Right forelimb (tissue), 1 donor: ENCODE measurements at places on chromosomes 5 and 9.

DNA sequence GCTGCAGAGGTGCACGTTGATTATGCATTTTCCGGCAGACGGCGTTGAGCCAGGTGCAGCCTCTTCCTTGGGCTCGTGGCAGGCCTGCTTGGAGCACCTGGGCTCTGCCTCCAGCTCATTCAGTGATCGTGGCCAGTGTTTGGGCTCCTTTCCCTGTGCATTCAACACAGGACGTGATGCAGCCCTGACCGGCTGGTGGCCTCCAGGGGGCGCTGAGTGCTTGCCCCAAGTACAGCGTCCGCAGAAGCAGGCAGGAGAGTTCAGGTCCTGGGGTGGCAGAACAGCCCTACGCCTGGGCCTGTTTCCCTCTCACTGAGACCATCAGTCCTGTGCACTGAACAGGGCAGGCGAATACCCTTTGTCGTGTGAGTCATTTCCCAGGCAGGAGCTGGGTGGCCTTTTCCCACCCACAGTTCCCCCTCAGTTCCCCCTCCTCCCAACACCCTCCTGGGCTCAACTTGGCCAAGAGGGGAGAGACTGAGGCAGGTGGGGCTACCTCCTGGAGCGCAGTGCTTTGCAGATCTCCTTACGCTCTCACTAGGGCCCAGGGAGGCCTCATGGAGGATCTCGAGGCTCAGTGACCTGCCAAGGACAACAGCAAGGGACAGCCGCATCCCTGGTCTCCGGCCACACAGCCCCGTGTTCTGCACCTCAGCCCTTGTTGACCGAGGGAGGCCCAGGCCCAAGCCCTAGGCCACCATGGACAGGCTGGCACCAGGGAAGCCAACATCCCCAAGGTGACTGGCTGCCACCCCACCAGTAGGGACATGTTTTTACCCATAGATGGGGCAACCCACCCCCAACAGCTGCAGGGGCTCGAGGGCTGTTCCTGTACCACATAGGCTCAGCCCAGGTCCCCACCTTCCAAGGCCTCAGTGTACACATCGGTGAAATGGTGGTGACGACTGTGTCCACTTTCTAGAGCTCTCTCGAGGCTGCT lies 52.9 kb downstream of the LRSAM1 start:
- peak; percentile 85 for DNase-seq

GRCh38 chr9:105176194-105176593 lies 68.3 kb upstream of the SLC44A1 start:
- no peak for DNase-seq

GRCh38 chr5:55134053-55134722 lies 25.8 kb upstream of the GPX8 start:
- no peak for DNase-seq

GRCh38 chr5:14895301-14895700 lies 23.7 kb upstream of the ANKH start:
- DNase-seq: no peak

DNA sequence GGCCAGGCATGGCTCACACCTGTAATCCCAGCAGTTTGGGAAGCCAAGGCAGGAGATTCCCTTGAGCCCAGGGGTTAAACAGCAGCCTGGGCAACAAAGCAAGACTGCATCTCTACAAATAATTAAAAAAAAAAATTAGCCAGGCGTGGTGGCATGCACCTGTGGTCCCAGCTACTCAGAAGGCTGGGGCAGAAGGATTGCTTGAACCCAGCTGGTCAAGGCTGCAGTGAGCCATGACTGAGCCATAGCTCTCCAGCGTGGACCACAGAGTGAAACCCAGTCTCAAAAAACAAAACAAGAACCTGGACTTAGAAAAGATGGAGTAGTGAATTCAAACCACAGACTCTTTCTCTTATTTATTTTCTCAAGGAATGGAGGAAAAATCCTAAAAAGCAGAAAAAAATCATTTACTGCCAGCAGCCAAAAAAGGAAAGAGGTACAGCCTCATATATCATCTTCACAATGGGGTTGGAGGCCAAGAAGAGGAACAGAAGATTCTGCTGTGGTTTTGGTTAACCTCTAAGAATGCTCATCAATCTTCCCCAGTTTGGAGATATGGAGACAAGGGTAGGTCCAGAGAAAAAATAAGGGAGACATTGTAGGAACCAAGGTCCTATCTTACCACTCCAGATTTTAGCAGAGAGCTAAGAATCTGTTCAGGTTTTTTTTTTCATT lies 40.0 kb upstream of the MYO10 start:
- no peak for DNase-seq

DNA sequence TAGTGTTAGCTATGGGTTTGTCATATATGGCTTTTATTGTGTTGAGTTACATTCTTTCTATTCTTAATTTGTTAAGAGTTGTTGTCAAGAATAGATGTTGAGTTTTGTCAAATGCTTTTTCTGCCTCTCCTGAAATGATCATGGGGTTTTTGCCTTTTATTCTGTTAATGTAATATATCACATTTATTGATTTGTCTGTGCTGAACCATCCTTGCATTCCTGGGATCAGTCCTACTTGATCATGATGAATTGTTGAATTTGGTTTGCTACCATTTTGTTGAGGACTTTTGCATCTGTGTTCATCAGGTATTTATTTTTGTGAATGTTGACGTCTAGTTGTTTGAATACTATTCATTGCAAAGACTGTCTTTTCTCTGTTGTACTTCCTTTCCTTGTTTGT lies 23.9 kb downstream of the RIC1 start:
- DNase-seq: no peak

- DNase-seq: no peak
Measured at GRCh38 chr9:138045541-138046490, 168.2 kb downstream of the CACNA1B start.

GRCh38 chr9:124220946-124221451 lies 36.8 kb upstream of the NEK6 start:
- no peak for DNase-seq

DNA sequence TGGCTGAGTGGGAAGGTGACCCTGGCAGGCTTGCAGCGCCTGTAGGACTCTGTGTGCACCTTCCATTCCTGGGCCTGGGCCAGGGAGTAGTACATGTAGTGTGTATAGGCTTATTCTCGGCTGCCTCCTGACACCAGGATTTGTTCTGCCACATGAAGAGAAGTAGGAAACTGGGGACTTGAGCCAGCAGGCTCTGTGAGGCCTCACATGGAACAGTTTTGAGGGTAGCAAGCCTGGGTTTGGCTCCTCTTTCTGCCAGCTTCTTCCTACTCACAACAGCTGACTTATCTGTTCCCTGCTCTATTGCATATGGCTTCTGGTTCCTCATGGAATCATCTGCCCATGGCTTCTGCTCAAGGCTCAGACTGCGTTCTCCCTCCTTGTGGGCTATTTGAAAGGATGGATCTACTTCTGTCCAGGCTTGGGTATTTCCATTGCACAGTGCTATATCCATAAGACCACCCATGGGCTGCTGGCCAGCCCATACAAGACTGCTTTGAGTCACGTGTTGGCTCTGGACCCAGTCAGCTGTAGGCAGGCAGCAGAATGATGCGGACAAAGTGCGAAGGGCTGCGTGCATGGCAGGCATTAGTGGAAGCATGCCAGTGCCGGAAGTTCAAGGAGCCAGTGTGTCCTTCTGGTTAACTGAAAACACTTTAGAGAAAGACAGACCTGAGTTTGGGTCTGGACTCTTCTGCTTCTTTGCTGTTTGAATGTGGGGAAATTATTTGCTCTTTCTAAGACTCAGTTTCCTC lies 11.0 kb upstream of the INSYN2B start:
- no peak for DNase-seq

GRCh38 chr9:120438836-120439546 lies 141.0 kb downstream of the CDK5RAP2 start:
- DNase-seq: no peak

- no peak for DNase-seq
Measured at GRCh38 chr5:143147902-143148301, 255.6 kb downstream of the NR3C1 start.

DNA sequence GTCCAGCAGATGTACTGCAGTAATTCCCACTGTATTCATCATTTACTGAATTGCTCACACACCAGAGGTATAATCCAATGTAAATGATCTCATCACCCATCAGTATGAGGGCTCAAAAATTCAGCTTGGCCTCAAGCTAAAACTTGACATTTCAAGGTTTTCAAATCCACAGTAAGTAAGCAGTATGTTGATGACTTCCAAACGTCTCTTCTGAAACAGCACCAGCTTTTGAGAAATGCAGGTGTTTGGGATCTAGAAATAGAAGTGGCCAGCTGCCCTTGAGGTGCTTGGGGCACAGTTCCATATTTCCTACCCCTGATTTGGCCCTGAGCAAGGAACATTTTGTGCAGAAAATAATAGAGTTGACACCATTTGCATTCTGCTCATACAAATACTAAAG lies 388.0 kb upstream of the TUSC1 start:
- no peak for DNase-seq

DNA sequence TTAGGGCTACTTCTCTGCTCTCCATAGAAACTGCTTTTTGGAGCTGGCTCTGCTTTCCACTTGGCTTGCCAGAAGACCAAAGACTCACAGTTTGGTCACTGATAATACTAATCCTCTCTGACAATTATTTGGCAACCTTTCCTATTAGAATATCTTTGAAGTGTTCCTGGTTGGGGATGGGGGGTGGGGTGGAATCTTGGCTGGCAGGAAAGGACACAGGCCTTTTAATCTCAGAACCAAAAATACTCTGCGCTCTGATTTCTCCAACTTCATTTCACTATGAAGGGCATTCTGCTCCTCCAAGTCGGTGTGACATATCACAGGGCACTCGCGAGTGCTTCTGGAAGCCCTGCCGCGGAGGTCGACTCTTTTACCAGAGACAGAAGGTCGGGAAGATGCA lies 1329.0 kb upstream of the WWC1 start:
- no peak for DNase-seq

GRCh38 chr5:175447571-175447970 lies 3.6 kb upstream of the DRD1 start:
- no peak for DNase-seq

DNA sequence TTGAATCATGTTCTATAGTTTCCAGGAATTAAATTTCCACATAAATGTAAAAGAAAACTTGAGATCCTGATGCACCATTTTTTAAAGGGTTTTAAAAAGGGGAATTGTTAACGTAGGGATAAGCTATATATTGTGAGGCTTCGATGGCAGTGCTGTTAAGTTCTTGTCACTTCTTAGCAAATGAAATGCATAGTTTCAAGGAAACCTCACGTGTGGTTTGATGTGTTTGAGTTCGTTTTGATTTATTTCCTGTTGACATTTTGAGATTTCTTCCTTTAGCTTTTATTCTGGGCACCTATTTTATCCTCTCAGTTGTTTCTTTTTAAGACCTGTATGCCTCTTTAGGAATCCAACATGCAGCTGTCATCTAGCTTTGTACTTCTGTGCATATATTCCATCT lies 301.0 kb downstream of the DOCK8 start:
- DNase-seq: no peak

GRCh38 chr5:74113927-74114326 lies 487.9 kb downstream of the ARHGEF28 start:
- DNase-seq: no peak

- DNase-seq: peak; percentile 57
Measured at GRCh38 chr9:100474082-100474923, 1.4 kb downstream of the TMEFF1 start.
